ENCODE measurements at places on chromosomes 1 and 21. TPM values are rescaled to one million over a fixed set of nuclear protein-coding genes. Genes with fewer than 3 reads are reported as not detected.

GRCh38 chr1:181139631-181140061 lies 51.1 kb downstream of the IER5 start:
- peak; percentile 42 for DNase-seq

- DNase-seq = no peak
Observed at GRCh38 chr21:41622831-41623548, 115.0 kb upstream of the TMPRSS2 start.

SYT6 gene
- total RNA-seq = not detected

CENPF gene
- 65.5 TPM for total RNA-seq
